HT1080 (cell line): ENCODE measurements at places on chromosomes 5 and 9.

DNA sequence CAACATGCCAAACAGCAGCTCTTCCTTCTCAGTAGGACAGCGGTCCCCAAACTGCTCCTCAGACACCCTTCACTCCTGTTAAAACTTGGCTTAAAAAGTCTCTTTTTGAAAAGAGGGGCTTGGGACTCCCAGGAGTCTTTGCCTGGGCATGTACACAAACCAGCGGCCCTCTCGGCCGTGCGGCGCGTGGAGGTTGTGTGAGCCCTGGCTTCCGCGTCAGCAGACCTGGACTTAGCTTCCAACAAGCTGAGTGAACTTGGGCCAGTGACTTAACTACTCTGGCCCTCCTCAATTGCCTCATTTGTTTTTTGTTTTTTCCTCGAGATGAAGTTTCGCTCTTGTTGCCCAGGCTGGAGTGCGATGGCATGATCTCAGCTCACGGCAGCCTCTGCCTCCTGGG, 15.3 kb upstream of the NTNG2 start:
- DNase-seq = no peak

GRCh38 chr9:130815242-130815808, 19.7 kb upstream of the ABL1 start:
- DNase-seq = no peak

- DNase-seq = no peak
Observed at GRCh38 chr5:18972177-18972576, 1015.8 kb downstream of the CDH18 start.

GRCh38 chr9:107227774-107228173, 55.3 kb upstream of the RAD23B start:
- DNase-seq = no peak

DNA sequence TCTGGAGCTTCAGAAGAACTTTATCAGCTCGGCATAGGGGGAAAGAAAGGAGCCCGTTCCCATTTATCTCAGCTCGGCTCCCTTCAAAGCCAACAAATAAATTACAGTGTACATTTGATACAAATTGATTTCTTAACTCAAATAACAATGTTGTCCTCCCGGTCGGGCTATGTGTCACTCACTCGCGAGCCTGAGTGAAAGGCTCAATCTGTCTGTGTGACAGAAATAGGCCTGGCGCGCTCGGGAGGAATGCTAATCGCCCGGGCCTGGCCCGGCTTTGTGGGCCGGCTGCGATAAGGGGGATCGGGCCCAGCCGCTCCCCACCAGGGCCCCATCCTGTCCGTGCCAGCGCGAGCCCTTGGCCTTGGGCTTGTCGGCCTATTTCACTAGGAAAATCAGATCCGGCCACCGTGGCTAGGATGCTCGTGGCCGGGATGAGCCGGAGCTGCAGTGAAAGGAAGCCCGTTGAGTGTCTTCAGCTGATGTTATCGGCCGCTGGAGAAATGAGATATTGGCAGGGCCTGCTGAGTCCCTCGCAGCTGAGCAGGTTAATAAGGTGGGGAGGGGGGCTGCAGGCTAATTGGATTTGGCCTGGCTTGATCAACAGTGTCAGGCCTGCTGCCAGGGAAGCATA, 258.7 kb downstream of the IRX1 start:
- no peak for DNase-seq

DNA sequence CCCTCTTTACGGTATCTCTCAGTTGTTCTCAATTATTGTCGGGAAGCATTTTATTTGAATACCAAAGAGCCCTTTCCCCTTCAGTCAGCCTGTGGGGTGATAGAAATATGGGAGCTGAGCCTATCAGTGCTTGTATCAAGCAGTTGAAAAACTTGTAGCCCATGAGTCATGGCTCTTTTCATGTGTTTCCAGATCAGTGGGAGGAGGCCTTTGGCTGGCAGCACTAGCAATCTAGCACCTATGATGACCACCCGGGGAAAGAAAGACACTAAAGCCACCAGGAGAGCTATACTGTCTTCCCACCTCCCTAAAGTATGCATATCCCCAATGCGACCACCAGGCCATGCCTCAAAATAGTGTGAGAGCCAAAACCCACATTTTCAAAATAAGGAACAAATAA, 696.9 kb upstream of the C9orf72 start:
- DNase-seq = peak; percentile 42

- DNase-seq = no peak
Observed at GRCh38 chr5:90680921-90681563, 122.4 kb downstream of the ADGRV1 start.

GRCh38 chr5:67003935-67004729, 192.5 kb downstream of the CD180 start:
- peak; percentile 87 for DNase-seq

DNA sequence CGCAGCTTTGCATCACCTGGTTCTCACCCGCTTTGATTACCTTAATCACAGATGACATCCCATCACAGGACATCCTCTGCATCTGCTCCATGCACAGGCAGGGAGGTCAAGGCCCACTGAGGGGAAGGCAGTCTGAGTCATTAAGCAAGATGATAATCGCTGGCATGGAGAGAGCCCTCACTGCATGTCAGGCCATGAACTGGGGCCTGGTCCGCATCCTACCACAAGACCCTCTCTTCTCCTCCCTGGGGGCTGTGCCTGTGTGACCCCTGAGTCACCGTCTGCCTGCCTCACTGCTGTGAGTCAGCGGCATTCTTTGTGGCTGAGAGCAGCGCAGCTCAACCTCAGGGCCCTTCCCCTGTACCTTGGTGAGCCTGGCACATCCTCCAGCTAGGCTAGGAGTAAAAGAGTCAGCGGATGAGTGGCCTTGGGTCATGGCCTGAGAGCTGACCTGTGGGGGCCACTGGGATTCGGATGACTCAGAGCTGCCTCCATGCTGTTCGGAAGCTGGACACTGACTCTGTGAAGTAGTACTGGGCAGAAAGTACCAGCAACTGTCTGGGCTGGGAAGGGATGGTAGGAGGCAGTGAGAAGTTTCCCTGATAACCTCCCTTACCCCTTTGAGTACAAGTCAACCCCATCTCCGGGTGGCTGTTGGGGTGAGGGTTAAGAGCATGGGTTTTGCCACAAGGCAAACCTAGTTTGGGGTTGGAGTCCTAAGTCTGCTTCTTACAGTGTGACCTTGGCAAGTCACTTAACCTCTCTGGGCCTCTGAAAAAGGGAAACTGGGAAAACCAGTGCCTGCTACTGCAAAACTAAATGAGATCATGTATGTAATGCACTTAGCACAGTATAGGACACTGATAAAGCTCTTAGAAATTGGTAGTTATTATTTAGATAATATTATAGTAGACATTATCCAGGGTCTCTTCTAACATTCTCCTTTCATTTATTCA, 14.6 kb upstream of the ARSI start:
- peak; percentile 99 for DNase-seq

DNA sequence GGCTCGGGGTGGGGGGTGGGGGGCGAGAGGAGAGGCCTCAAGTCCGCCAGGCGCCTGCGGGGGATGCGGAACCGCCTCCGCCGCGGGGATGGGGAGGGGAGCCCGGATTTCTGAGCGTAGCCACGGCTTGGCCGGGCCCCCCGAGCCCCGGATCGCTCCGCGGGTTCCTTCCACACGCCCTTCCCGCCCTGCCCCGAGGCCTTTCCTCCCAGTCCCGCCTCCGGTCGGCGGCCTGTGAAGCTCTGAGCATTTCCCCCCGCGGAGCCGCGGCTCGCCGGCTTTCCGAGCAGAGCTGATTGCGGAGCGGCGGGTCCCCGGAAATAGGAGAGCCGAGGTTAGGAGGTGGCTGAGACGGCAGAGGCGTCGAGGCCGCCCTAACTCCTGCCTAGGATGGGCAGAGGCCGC, 6.1 kb downstream of the IRX4 start:
- DNase-seq = no peak

DNA sequence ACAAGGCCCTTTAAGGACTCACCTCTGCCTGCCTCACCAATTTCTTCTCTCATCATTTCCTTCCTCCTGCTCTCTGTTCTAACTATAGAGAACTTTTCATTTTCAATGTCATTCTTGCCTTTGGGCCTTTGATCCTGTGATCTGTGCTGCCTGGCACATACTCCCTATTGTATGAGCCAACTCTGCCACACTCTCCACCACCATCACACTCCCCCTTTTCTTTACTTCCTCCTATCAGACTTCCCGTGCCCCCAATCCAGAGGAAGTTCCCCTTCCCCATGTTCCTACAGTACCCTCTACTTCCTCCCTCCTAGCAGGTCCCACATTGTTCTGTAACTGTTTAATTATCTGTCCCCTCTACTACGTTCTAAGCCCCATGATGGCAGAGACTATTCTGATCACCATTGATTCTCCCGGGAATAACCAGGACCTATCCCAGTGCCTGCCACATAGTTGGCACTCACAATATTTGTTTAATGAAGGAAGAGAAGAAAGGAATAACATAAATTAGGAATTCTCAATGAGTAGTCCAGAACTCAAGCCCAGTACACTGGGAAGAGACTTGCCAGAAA, 27.5 kb downstream of the ADAM19 start:
- no peak for DNase-seq

- DNase-seq = no peak
Observed at GRCh38 chr5:131716650-131717049, 80.2 kb downstream of the FNIP1 start.

- no peak for DNase-seq
Observed at GRCh38 chr5:24290536-24290935, 354.2 kb downstream of the CDH10 start.

DNA sequence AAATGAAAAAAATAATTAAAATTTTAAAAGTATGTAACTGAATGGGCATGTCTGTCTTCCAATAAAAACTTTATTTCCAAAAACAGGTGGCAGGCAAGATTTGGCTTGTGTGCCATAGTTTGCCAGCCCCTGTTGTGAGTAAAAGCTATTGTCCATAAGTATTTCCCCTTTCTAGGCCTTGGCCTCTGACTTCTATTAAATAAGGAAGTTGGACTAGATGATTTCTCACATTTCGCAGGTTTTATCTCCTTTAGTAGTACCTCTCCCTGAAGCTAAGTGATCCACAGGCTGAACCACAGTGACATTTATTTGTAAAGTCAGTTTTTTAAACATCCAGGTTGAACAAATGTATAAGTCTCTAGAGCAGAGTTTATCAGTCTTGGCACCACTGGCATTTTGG, 41.3 kb downstream of the RECK start:
- no peak for DNase-seq
